Fibroblast of pulmonary artery (primary cell): ENCODE measurements at places on chromosomes 12 and 14.

GRCh38 chr12:12396694-12397093 is 39.8 kb downstream of the BORCS5 start:
- no peak for DNase-seq

- no peak for DNase-seq
Measured at GRCh38 chr12:66602483-66603143, 76.3 kb downstream of the GRIP1 start.

DNA sequence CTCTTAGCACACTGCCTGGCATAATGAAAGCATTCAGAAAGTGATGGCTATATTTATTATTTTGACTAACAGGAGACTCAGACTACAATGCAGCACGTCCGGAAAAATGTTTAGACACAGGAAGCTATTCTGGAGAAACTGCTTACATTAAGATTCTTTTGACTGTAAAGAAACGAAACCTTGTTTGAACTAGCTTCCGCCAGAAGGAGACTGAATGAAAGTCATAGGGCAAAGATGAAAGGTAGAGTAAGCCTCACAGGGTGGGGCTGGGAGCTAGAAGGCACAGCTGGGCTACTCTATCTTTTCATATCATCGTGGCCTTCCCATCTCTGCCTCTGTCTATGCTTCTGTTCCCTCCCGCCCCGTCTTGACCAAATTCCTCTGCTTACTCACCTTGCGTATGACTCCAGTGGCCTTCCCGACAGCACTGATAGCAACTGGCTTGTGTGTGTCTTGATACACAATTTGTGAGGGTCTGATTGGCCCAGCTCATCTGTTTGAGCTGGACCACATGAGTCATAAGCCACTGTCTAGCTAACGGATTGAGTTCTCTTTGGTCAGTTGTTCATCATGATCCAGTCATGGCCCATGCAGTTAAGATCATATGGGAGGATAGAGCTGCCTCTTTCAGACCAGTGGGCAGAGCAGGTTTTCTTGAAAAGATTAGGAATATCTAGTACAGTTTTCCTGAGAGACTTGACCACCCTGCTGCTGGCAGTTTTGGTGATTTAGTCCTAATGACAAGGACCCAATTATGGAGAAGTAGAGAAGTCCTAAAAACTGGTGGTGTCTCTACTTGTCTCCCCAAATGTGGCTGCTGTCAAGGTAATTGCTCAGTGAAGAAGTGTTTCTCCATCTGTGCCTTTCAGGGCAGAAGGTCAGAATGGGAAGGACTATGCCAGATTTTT is 151.5 kb upstream of the SLC38A2 start:
- DNase-seq, result peak; percentile 87

DNA sequence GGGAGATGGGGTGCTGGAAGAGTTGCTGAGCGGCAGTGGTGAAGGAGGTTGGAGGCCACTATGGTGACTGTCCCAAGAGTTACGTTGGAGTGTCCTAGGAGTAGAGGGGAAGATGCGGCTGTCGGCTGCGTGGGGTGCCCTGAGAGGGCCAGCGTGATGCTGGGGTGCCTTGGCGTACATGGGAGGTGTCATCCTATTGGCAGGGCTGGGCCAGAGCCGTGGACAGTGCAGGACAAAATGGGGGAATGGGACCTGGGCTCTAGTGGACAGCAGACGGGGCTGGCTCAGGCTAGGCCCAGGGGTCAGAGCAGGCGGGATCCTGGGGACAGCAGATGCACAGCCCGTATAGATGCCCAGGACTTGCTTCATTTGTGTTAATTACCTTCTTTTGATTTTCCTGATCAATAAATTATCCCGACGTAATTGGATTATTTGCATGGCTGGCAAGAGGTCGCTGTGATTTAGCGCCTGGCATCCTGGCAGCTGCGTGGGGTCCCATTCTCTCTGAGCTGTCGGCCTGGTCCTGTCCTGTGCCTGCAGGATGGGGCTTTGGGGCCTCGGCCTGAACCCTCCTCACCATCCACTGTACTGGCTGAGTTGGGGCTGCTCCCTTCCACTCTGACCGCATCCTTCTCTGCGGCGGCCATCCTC is 203.9 kb upstream of the C14orf180 start:
- DNase-seq, result no peak

DNA sequence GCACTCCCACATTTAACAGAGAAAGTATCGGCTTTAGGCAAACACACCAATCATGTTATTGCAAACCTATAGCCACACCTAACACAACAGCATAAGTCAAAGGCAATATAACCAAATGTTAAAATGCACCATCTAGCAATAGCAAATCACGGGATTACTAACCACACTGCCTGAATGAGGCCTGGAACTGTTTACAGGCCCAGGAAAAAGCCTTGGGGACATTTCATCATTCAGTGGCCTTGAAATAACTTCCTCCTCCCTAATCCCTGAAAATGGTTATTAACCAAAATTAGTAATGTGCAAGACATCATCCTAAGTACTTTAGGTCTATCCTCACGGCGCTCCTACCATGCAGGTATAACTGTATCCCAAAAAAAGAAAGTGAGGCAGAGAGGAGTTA is 2.3 kb downstream of the GALC start:
- DNase-seq, result no peak

GRCh38 chr12:22276867-22277266 is 57.6 kb downstream of the ST8SIA1 start:
- no peak for DNase-seq

DNA sequence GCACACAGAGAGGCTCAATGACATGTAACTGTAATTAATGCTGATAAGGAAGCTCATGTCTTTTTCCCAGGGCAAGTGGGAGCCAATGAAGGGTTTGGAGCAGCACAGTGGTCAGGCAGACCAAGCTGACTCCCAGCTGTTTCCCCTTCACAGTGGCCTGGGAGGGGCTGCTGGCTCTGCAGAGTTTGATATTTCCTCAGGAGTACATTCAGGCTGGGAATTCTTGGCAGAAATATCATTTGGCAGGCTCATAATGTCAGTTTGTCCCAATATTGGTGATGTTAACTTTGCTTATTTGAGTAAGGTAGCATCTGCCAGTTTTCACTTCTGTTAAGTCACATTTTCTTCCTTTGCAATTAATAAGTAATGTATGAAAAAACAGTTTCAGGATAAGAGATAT is 247.0 kb downstream of the EMP1 start:
- DNase-seq, result no peak

- DNase-seq, result peak; percentile 61
Measured at GRCh38 chr12:94207849-94208621, 59.7 kb downstream of the PLXNC1 start.

DNA sequence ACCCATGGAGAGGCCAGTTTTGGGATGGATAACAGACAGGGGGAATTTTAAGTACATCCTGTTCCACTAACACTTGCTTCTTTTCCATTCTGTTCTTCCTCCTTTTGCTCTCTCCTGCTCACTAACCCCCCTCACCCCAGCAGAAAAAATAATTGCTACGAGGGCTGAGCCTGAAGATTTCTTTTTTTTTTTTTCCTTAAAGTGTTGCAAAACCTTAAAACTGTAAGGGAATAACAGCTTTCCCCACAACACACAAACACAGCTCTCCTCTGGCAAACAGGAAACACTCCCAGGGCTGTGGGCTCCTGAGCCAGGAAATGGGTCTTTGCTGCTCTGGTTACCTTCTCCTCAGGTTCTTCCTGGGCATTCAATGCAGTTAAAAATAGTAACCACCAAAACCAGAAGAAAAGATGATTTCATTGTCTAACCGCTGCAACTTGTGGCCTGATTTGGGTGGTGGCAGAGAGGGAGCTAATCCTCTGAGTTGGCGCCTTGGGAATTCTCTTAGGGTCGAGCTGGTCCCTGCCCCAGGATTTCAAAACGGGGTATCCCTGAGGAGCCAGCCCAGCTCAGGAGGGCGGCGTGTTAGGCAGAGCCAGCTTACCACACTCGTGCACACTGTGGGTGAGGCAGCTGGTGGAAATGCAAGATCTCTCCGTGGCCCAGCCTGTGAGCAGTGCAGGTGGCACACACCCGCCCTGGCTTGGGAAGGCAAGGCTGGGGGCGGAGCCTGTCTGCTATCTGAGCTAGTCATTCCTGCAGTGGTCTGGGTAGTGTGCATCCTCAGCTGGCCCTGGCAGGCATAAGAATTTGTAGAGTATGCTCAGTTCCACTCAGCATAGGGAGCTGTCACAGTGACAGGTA is 17.1 kb upstream of the EMP1 start:
- DNase-seq, result peak; percentile 50

- peak; percentile 78 for DNase-seq
Measured at GRCh38 chr14:76926521-76927251, 100.5 kb downstream of the LRRC74A start.

GRCh38 chr14:93982230-93983007 is 6.0 kb upstream of the ASB2 start:
- DNase-seq, result no peak

DNA sequence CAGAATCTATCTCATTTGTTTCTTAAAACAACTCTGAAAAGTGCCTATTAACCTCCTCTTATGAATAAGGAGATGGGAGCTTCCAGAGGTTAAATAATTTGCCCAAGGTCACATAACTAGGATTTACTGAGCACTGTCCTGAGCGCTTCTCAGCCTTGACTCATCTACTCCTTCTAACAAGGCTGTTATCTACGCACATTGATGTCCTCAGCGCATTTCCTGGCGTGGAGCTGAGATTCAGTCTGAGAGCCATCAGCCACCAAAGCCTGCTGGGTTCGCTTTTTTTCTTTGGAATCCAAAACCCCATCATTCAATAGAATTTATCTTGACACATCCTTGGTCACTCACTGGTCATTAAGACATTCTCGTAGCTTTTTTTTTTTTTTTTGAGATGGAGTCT is 29.3 kb downstream of the AK7 start:
- peak; percentile 23 for DNase-seq

- DNase-seq, result peak; percentile 28
Measured at GRCh38 chr14:73365727-73366126, 92.6 kb downstream of the NUMB start.

DNA sequence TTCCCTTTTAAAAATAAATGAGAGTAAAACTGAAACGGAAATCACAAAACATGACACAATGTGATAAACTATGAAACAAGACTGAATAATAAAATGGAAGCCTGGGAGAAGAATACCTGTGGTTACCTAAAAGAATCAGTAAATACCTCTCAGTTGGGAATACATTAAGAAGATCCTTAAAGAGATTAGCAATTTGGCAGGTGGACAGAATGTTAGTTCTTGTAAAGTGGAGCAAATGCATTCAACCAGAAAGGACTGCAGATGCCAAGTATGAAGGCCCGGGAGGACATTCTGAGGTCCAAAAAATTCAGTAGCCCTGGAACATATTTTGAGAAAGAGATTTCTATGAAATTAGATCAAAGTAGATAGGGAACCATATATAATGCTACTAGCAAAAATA is 861.3 kb upstream of the SEL1L start:
- no peak for DNase-seq

DNA sequence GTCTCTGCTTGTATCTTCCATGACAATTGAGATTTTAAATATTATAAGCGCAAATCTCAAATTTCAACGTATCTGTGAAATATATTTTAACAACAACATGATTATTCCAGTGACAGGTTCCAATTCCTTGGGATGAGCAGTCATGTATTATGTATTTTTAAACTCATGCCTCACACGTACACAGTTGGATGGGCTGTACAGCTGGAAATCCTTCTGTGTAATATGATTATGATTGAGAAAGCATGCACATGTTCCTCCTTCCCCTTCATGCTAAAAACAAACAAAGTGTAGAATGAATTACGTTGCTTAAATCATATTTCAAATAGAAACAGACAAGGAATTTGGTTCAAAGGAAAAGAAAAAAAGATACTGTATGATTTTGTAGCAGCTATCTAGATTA is 428.3 kb downstream of the TMTC2 start:
- no peak for DNase-seq

- peak; percentile 8 for DNase-seq
Measured at GRCh38 chr12:122584177-122584863, 57.3 kb downstream of the KNTC1 start.

GRCh38 chr12:43425361-43425760 is 126.6 kb downstream of the ADAMTS20 start:
- no peak for DNase-seq

GRCh38 chr12:31011746-31012566 is 61.7 kb upstream of the DDX11 start:
- DNase-seq, result no peak

GRCh38 chr14:79279645-79280597 is 931.4 kb downstream of the DIO2 start:
- no peak for DNase-seq

GRCh38 chr12:13223941-13224340 is 27.4 kb downstream of the EMP1 start:
- peak; percentile 71 for DNase-seq

DNA sequence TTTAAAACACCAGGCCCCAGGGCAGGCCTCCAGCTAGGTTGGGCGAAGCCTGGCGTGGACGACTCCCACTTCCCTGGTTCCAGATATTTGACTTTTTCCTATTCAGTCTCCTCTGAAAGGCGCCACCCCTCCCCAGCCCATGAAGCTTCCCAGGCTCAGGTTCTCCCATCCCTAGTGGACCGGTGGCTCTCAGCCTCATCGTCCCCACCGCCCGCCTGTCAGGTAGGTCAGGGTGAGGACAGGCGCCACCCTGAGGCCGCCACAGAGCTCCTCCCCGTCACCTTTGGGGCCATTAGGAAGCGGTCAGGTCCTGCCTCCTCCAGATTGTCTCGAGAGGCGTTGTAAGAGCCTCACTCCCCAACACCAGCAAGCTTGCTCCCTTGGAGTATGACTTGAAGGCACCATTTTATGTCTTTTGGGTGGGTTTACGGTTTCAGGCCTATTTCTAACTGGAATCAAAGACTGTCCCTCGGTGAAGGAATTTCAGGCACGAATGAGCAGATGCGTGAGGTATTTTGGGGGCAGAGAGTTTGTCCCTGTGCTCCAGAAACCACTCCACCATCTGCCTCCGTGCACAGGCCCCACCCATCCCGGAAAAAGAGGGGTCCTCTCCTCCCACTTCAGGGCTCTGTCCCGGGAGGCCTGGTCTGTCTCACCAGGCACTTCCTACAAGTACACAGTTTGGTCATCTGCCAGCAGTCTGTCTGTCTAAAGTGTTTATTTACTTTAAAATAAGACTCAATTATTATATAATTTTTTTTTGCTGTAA is 55.6 kb downstream of the TSPAN9 start:
- DNase-seq, result peak; percentile 72

DNA sequence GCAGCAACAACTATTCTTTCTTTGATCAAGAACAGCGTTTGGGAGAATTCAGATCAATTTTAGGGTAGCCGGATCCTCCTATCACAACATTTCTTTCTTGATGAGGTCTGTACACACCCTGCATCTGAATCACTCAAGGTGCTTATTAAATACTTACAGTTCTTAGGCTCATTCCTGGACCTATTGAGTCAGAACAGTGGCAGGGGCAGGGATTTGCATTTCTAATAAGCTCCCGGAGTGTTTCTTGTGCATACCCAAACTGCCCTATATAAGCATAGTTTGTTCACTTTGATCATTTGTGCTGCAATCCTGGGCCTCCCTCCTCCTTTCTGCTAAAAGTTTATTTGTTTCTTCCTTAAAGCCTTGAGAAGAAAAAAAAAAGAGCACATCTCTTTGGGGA is 80.5 kb upstream of the RPH3A start:
- DNase-seq, result no peak

- peak; percentile 87 for DNase-seq
Measured at GRCh38 chr14:103372552-103373304, 12.5 kb upstream of the MARK3 start.
